ENCODE measurements at places on chromosomes 3 and 15.

DNA sequence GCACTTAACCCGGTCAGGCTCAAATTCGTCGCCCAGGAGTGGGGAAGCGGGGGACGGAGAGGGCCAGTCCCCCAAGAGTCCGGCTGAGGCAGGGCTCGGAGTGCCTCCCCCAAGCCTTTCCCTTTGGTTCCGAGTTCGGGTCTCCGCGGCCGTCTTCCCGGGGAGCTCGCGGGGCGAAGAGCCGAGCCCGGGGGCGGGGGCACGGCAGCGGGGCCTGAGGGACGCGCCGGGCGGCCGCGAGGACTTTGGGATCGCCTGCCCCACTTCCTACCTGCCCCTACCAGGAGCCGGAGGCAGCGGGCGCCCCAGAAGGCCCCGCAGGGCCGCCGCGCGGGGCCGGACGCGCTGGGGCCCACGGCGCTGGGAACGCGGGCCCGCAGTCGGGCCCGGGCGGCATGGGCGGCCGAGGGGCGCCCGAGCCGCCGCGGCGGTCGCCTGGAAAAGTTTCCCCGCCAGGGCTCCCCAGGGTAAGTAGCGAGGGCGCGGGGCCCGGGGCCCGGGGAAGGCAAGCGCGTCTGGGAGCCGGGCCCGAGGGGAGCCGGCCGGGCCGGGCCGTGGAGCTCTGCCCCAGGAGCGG lies 2.8 kb downstream of the FURIN start:
- no peak for DNase-seq

GRCh38 chr15:101025896-101026631 lies 106.9 kb downstream of the LRRK1 start:
- no peak for DNase-seq

GRCh38 chr3:181860235-181860634 lies 148.5 kb downstream of the SOX2 start:
- DNase-seq = no peak

DNA sequence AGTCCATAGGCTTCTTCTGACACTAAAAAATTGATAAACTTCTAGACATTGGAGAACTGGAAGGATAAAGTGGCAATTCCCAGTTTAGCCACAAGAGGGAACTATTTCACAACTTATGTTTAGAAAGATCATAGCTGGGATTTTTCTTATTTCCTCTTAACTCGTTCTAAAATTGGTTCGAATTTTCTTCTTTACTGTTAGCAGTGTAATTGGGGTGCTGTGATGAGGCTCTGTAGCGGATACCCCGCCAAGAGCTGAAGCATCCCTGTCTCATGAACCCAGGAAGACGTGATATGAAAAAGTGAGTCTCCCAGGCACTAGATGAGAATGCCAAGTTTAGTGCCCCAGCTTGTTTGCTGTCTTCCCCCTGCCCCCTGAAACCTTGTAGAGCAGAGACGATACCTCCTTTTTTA lies 85.1 kb downstream of the PDCD6IP start:
- DNase-seq = peak; percentile 39

GRCh38 chr3:97010881-97011657 lies 196.7 kb downstream of the EPHA6 start:
- no peak for DNase-seq

DNA sequence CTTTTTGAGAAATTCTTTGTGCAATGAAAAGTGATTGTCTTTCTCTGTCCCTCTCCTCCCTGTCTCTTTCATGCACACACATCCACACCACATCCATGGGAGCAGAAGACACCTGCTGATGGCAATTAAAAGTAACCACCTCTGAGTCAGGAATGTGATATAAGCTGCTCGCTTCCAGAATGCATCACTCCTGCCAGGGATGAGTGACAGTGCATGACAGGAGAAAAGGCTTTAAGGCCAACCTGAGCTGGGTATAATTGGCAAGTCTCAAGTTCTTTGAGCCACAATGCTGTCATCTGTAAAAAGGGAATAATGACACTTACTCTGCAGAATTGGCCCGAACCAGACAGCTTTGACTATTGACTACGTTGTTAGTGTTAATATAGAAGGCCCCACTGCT lies 59.6 kb downstream of the UBP1 start:
- DNase-seq = no peak

GRCh38 chr3:183188895-183189462 lies 26.4 kb upstream of the LAMP3 start:
- peak; percentile 11 for DNase-seq

DNA sequence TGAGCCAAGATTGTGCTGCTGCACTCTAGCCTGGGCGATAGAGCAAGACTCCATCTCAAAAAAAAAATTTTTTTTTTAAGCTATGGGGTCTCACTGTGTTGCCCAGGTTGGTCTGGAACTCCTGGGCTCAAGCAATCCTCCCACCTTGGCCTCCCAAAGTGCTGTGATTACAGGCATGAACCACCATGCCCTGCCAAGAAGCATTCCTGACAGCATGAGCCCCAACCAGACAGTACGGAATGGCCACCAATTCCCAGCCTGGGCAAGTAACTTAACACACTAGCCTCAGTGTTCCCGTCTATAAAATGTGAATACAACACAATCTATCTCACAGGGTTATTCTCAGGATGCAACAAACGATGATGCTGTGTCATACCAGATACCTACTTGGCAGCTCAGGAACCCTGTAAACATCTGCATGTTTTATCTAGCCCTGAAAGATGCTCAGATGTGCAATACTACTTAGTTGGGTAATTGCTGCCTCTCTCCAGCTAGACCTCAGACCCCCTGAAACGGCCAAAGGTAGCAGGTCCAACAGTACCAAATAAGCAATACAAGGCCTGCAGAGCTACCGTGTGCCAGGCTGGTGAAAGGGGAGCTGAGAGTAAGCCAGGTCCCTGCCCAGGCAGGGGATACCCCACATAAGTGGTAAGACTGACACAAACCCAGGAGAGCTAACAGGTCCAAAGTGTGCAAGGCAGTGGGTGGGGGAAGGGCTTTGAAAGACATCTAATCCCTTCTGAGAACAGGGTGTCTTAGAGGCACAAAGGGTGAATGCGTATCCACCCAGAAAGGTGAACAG lies 1.9 kb downstream of the TKT start:
- no peak for DNase-seq

DNA sequence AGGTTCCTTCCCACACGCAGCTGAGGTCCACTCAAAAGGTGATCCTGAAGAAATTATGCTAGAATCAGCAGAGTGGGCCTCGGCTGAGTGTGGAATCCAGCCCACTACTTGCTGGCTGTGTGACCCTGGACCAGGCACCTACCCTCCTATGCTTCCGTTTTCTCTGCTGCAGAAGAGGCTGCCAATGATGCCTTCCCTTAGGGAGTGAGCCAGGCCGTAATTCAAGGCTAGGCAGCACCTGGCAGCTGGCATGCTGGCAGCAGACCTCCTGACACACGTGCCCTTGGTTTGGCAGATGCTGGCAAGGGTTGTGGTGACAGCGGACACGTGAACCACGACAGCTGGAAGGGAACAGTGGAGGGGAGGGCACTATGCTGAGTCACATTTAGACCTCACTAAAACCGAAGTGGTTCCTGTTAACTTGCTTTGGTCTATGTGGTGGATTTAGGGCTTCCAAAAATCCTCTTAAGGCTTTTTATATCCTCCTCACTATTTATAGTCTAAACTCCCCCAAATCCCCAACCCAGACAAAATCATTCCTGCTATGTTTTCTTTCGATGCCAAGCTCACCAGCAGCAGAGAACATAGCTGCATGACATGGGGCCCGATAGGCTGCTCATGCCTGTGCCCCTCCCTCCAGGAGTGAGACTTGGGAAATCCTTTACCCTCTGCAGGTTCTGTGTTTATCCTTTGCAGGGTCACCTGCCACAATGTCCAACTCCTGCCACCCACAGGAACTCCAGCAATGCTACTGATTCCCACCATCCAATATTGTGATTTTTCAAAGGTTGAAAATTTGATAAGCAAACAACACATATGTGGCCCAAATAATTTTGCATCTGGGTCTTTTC lies 10.6 kb upstream of the PCSK6 start:
- DNase-seq = no peak

DNA sequence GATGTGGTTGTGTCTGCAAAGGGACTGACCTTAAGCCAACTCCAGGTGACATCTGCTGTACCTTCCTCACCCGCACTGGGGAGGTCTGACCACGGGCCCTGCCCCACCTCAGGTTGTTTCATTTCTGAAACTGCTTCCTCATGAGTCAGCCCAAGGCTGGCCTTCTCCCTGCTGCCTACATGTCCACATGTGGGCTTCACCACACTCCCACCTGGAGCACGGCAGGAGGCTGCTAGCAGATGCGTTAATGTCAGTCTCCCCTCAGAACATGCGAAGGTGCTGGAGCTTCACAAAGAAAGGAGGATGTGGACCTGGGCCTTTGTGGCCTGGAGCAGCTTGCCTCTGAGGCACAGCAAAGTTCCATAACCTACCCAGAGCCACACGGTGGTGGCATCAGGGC lies 69.4 kb upstream of the PLXNA1 start:
- DNase-seq = no peak

DNA sequence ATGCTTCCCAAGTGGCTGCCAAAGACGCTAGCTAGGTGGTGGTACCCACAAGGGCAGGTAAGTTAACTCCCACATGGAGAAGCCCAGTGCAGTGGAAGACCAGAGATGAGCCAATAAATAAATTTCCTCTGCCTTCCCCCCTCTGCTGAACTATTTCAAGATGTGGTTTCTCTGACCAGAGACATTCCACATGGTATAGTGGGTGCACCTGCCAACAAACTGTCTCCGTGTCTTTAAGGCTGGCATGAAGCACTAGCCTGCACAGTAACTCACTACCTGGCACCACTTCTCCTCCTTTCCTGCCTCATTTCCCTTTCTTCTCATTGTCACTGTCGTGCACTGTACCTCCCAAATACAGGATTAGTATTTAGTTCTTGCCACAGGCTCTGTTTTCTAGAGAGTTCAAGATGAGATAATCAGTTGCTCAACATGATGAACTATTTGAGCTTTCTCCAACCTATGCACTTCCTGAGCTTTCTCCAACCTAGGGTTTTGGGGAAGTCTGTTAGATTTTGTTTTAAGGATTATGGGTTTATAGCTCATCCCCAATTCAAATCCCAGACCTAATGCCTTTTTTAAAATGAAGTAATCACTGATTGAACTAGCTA lies 8.4 kb upstream of the CRTAP start:
- DNase-seq = no peak

- no peak for DNase-seq
Measured at GRCh38 chr3:42102571-42102970, 11.4 kb downstream of the TRAK1 start.

- DNase-seq = no peak
Measured at GRCh38 chr3:89098964-89099585, 8.3 kb upstream of the EPHA3 start.

- DNase-seq = no peak
Measured at GRCh38 chr3:45937206-45938042, 5.8 kb upstream of the CXCR6 start.

- DNase-seq = no peak
Measured at GRCh38 chr3:12963231-12963896, 109.9 kb downstream of the IQSEC1 start.

DNA sequence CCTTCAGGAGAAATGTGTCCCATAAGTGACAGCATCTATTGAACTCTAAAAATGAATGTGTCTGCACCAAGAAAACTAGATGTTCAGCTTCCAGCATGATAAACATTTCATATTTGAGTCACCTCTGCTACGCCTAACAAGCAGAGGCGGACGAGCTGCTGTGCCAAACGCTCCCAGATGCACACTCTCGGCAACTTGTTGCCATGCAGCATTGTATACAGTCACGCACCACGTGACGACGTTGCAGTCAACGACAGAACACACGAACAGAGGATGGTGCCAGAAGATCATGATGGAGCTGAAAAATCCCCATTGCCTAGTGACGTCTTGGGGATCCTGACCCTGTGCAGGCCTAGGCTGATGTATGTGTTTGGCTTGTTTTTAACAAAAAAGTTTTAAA lies 137.5 kb downstream of the XXYLT1 start:
- DNase-seq = no peak

- no peak for DNase-seq
Measured at GRCh38 chr3:132513057-132513456, 84.0 kb upstream of the ACKR4 start.

DNA sequence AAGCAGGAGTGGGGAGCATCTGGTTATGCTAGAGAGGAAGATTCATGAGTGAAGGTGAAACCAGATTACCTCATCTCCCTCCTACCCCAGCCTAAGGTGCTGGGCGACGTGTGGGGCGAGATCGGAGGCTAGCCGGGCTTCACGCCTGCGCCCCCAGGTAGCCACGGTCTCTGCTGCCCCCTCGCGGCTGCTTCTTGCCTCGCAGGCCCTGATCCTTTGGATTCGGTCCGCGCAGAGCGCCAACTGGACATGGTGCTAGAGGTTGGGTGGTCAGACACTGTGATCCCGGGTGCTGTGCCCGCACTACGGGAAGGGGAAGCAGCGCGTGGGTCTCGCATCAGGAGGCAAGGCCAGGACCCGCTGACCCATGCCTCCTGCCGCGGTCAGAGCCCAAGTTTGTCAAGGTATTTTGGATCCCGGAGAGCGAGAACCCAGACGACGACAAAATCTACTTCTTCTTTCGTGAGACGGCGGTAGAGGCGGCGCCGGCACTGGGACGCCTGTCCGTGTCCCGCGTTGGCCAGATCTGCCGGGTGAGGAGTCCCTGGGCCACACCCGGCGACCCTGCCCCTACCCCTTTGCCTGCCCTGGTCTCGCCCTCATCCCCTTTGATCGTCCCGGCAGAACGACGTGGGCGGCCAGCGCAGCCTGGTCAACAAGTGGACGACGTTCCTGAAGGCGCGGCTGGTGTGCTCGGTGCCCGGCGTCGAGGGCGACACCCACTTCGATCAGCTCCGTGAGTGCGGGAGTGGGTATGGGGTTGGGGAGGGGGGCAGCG lies 4.2 kb downstream of the SEMA3B start:
- peak; percentile 67 for DNase-seq
